ENCODE measurements at places on chromosomes 12 and 14. TPM values are rescaled to one million over a fixed set of nuclear protein-coding genes. Genes with fewer than 3 reads are reported as not detected.

SMARCD1 gene
- 23.6 TPM for polyA plus RNA-seq

LRRK2 gene
- 12.8 TPM for polyA plus RNA-seq

P2RX2 gene
- polyA plus RNA-seq = not detected

CFAP251 gene
- not detected for polyA plus RNA-seq

BEGAIN gene
- polyA plus RNA-seq = 1.2 TPM

SSPN gene
- polyA plus RNA-seq = 5.2 TPM

TAS2R30 gene
- not detected for polyA plus RNA-seq

ARHGDIB gene
- 4,844 TPM for polyA plus RNA-seq
